ENCODE measurements at places on chromosomes 7 and 10. TPM values are rescaled to one million over a fixed set of nuclear protein-coding genes. Genes with fewer than 3 reads are reported as not detected.

DNA sequence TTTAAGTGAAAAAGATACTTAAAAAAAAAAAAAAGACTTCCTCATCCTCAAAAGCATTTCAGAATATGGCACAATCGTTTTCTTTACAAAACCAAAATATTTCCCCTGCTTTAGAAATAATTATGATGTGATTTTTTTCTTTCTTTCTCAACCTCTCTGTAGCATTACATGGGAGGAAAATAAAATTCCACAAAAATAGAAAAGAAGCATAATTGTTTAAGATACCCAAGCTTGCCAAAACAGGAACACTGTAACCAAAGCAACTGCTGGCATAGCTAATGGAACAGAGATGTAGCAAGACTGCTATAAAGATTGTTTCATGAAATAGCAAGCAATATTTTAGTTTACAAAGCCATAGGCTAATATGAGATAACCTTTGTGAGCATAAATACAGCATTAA, 75.6 kb upstream of the GPR22 start:
- no peak for DNase-seq

GRCh38 chr7:124784879-124785818, 19.6 kb upstream of the GPR37 start:
- DNase-seq: no peak

- DNase-seq: no peak
These were observed 15.4 kb upstream of the CTTNBP2 start for GRCh38 chr7:117888627-117889026.

DNA sequence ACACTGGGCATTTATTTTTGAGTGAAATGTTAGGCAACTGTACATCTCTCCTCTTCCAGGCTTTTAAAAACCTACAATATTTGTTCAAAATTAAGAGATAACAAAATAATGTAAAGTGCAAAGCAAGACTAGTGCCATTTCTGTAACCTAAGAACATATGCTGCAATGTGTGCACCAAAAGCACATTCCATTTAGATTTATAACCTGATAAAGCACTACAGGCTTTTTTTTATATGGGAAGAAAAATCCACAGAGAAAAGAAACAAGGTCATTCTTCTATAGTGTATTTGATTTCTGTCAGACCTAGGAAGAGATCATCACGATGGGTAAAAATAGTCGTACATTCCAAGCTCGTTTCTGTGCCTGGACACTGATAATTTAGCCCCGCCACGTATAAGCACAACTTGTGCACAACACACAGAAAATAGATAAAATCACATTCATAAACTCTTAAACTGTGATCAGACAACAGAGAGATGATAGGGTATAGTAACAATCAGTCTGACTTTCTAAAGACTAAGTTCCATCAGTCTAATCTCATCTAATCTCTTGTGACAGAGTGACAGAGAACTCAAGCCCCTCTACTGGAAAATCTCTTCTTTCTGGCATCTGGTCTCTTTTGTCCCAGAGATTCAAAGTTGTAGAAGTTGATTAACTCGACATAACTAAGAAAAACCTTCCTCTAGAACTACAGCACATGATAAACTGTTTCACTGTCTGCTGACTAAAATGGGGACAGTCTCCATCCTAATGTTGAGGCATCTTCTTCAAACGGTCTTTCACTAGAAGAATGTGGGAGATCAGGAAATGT, 6.7 kb downstream of the LAMB1 start:
- no peak for DNase-seq

DNA sequence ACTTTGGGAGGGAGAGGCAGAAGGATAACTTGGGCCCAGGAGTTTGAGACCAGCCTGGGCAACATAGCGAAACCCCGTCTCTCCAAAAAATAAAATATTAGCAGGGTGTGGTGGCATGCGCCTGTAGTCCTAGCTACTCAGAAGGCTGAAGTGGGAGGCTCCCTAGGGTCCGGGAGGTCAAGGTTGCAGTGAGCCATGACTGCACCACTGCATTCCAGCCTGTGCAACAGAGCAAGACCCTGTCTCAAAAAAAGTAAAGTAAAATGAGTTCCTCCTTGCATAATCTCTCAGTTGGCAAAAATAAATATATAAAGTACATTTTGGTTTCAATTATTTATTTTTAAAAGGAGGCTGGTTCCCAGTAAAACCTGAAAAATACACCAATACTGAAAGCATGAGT, 11.8 kb downstream of the NANOS1 start:
- DNase-seq: no peak

GRCh38 chr10:44311563-44312051, 73.3 kb downstream of the CXCL12 start:
- DNase-seq: no peak

DNA sequence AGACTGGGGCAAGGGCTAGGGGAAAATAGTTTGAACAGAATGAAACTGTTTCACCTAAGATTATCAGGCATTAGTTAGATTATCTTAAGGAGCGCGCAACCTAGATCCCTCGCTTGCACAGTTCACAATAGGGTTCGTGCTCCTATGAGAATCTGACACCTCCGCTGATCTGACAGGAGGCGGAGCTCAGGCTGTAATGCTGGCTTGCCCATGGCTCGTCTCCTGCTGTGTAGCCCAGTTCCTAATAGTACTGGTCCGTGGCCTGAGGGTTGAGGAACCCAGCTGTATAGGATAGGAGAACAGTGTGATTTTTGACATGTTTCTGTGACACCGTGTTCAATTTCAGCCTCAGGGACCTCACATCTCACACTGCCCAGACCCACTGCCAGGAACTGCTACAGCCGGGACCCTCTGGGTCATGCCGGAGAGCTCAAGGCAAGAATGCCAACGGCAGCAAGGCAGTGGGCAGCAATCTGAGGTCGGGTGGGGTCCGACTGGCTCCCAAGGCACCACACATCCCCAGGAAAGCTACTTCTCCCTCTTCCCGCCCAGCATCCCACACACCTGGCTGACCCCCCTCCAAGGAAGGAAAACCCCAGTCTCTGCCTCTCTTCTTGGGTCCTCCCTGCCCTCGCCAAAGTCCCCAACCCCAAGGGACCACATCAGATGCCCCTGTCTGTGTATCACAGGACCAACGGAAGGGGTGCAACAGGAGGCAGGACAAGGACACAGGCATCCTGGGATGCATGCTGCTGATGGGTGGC, 31.7 kb downstream of the CAMK2B start:
- DNase-seq: no peak

DNA sequence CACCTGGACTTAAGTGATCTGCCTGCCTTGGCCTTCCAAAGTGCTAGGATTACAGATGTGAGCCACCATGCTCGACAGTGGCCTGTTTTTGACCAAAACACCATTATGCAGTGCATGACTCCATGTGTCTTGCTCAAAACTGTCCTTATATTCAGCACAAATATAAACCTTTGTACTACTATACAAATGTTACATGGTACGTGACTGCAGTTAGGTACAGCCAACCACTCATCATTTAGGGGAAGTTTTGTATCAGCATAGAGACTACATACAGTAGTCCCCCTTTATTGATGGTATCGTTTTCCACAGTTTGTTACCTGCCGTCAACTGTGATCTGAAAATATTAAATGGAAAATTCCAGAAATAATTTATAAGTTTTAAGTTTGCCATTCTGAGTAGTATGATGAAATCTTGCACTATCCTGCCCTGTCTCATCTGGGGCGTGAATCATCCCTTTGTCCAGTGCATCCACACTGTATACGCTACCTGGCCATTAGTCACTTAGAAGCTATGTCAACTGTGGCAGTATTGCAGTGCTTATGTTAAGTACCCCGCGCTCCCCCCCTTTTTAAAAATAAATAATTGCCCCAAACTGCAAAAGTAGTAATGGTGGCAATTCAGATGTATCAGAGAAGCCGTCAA, 23.3 kb upstream of the ZNF282 start:
- no peak for DNase-seq

- no peak for DNase-seq
These were observed 974.0 kb upstream of the GHITM start for GRCh38 chr10:83165265-83165664.

Gene PILRA
- total RNA-seq: 3.7 TPM
